Stimulated activated CD8-positive, alpha-beta memory T cell treated with anti-CD3 and anti-CD28 coated beads, Interleukin-7, amount 100 ng/mL, for 1 hour (primary cell): ENCODE measurements at places on chromosomes 16 and 17.

- no peak for DNase-seq
These were observed 1.6 kb downstream of the MYL4 start for GRCh38 chr17:47210779-47211178.

- no peak for DNase-seq
These were observed 47.8 kb downstream of the BMERB1 start for GRCh38 chr16:15482068-15482747.

GRCh38 chr17:10171122-10171571, 27.3 kb downstream of the GAS7 start:
- no peak for DNase-seq

DNA sequence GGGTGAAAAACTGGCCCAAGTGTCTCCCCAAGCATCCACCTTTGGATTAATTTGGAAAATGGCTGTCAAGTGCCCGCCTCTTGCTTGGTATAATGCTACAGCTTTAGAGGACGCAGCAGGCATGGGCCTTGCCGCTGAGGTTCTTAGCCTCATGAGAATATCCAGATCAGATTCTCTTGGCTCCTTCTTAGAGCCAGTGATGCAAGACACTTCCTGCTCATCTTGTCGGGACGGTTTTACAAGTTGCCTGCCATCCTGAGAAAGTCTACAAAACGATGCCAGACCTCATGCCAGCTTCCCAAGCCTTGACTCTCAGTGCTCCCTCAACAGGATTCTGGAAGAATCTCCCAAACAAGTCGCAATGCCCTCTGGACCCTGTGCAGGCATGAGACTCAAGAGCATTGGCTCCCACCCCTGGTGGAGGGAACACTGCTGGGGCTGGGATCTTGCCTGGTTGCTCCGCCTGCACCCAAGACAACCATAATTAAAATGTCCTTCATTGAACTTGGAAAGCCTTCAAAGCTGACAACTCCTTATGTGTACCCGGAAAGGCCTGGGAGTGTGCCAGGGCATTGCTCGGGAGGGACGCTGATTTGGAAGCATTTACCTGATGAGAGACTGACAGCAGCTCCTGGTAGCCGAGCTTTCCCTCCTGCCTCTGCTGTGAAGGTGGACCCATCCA, 25.8 kb upstream of the STH start:
- DNase-seq, result no peak

- no peak for DNase-seq
These were observed 6.5 kb upstream of the ZNF778 start for GRCh38 chr16:89210904-89211515.

GRCh38 chr17:73749337-73749823, 105.1 kb upstream of the SDK2 start:
- no peak for DNase-seq

- no peak for DNase-seq
These were observed at the start of gene FA2H for GRCh38 chr16:74774223-74775139. TSS of gene FA2H (minus strand) at chr16:74774820. CDS start at chr16:74774755, 65 bp downstream.
